Aorta (tissue), 5 donors: ENCODE measurements at places on chromosomes 16 and 17. TPM values are rescaled to one million over a fixed set of nuclear protein-coding genes. Genes with fewer than 3 reads are reported as not detected.

KRT28 gene
- total RNA-seq, result not detected

DNA sequence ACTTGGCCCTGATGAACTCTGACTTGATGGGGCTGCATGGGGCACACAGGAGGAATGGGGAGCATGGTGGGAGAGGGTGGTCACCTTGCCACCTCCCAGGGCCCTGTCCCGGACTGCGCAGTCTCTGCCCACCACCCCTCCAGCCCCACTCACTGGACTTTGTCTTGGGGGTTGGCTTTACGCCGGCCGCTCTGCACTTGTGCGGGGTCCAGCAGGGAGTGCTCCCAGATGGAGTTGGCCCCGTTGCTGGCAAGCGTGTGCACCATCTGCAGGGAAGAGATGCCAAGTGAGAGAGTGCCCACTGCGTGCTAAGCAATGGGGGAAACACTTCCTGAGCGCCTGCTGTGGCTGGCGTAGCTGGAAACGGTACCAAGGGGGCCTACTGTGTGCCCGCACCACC, 6.7 kb downstream of the GIT1 start:
- H3K4me1 ChIP-seq, result no peaks in the 10 kb centered on the region
- no peak overlapping the region for H3K27ac ChIP-seq
- no peak overlapping the region for H3K4me3 ChIP-seq
- DNase-seq, result no peak

ALOX15 gene
- not detected for total RNA-seq

NOD2 gene
- 9.3 TPM for total RNA-seq

- DNase-seq, result no peak
- no peaks in the 10 kb centered on the region for H3K36me3 ChIP-seq
- no peaks in the 10 kb centered on the region for H3K27me3 ChIP-seq
- peak overlapping the region; percentile 36 for H3K4me3 ChIP-seq
Measured at GRCh38 chr17:8173871-8174322, 2.3 kb downstream of the TMEM107 start.
